ENCODE measurements at places on chromosomes 12 and 14. TPM values are rescaled to one million over a fixed set of nuclear protein-coding genes. Genes with fewer than 3 reads are reported as not detected.

The CMA1 gene
- not detected for total RNA-seq

The P2RX2 gene
- total RNA-seq = not detected

The MYO1H gene
- not detected for total RNA-seq

The MMP17 gene
- 18.5 TPM for total RNA-seq

The FGF6 gene
- not detected for total RNA-seq

The PIWIL1 gene
- total RNA-seq = not detected

The INHBC gene
- 0.09 TPM for total RNA-seq

The RASSF8 gene
- 31.2 TPM for total RNA-seq

The SDS gene
- total RNA-seq = 0.09 TPM

The CDH24 gene
- 3.5 TPM for total RNA-seq

The CRADD gene
- 14.6 TPM for total RNA-seq

Measured in pericardium fibroblast (primary cell).